ENCODE measurements at places on chromosomes 2 and 18.

DNA sequence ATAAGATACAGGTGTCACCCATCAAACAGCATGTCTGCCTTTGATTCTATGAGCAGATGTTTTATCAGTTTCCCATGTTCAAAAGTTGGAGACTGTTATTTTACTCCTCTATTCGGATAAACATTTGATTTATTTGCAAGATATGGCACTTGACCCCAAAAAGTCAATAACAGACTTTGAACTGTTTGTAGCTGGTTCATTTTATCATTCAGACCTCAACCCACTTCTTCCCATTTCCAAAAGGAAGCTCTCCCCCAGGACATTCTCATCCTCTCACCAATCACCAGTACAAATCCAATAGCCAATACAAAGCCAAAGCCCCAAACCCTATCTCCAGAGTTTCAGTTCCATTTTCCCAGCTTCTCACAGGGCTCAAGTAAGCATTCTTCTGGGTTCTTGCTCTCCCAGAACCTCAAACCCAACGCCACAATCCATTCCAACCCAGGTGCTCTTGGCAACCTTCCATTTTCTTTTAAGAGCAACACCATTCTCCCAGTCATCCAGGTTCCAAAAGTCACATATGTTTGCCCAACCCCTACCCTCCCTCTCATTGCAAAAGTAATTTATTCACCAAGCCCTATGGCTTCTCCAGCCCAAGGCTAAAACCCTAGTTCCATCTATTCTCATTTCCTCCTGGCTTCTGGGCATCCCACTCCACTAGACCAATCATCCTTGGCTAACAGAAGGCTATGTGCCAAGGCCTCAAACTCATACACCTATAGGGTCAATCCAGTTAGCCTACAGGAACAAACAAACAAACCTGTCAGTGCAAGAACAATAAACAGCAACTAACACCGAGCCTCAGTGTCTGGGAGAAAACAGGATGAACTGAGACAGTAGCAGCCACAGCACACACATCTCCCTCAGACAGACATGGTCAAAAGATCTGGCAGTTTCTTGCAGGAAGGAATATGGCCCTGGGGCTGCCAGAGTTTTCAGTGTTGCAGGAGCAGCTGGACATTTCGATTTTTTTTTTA is 9.2 kb downstream of the ACVR1 start:
- DNase-seq, result no peak

GRCh38 chr2:36892805-36893204 is 73.5 kb downstream of the STRN start:
- DNase-seq, result no peak

- no peak for DNase-seq
These were observed 157.5 kb upstream of the LMAN1 start for GRCh38 chr18:59516356-59517155.

DNA sequence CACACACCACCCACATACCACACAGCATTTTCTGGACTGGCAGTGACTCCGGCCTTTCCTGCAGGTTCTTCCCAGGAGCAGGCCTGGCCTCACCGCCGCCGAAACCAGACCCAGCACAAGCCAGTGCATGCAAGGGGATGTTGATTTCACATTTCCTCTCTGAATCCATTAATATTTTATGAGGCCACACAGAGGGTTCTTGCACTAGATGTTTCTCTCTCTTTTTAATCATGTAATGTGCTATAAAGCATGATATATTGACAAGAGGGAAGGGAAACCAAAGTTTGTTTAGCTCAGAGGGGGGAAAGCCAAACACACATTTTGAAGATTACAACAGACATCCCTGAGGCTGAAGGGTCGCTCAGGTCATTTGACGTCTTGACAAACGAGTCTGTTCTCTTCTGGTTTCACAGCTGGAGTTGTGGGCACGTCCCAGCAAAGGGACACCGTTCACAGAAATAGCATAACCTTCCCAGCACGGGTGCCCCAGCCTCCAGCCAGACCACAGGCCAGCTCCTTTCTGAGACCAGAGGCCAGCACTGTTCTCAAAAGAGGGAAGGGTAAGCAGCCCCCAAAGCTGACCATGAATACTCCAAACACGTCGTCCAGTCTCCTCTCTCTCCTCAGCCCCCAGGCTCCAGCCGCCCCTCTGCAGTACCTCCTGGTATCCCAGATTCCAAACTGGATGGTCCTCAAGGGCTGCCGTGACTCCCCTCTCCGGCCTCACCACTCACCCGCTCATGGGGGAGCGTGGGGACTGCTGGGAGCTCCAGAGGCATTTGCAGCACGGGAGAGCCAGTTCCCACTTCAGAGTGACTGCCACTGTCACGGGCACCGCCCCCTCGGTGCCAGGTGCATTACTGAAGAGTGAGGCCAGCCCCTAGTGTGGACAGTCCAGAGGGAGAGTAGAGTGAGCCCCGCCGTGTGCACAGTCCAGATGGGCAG is 340.3 kb upstream of the SALL3 start:
- DNase-seq, result no peak

DNA sequence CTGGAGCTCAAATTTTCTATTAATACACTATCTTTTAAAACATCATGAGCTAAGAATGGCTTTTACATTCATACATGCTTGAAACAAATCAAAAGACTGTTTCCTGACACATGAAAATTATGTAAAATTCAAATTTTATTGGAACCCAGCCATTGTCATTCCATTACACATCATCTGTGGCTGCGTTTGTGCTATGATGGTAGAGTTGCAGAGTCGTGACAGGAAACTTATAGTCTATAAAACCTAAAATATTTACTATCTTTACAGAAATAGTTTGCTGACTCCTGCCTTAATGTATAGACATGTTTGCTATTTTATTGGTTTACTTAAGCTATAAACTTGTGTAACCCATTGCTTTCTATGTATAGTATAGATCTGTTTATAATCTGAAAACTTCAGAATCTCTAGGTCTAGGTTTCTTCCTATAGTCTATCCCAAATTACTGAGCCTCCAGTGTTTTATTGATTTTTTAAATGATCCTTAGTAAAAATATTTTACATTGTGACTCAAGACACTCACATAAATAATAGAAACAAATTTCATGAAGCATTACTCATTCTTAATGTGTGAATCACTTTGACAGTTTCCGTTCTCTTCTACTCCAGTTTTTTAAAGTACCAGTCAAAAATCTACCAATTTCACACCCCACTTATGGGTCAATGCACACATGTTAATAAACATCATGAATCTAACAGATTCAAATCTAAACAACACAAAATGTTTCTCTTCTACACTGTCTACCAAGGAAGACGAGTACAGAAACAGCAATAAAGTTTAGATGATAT is 26.4 kb upstream of the MRPL19 start:
- no peak for DNase-seq

DNA sequence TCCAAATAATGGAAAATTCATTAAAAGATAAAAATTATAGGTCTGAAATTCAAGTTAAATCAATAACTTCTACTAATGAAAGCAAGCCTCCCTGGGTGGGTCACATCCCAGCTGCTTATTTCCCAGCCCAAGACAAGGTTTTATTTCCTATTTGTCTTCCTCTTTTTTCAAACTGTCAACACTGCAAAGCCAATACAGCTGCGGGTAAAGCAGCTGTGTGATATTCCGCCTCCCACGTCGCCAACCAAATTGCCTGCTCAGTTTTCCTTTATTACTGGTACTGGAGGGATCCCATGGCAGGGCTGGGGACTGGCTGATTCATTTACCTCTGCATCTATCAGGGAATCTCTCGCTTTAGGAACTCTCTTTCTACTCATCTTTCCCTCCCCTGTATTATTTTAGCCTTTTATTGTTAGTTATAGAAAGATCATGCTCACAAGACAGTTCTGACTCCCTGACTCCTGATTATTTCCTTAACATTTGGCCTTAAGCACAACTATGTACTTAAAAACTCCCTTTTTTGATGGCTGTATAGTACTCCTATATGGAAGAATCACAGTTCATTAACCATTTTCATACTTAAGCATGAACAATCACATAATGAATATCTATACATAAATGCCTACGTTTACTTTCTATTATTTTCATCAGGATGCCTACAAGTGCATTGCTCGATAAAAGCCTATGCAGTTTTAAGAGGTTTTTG is 253.1 kb downstream of the CDCA7 start:
- no peak for DNase-seq

DNA sequence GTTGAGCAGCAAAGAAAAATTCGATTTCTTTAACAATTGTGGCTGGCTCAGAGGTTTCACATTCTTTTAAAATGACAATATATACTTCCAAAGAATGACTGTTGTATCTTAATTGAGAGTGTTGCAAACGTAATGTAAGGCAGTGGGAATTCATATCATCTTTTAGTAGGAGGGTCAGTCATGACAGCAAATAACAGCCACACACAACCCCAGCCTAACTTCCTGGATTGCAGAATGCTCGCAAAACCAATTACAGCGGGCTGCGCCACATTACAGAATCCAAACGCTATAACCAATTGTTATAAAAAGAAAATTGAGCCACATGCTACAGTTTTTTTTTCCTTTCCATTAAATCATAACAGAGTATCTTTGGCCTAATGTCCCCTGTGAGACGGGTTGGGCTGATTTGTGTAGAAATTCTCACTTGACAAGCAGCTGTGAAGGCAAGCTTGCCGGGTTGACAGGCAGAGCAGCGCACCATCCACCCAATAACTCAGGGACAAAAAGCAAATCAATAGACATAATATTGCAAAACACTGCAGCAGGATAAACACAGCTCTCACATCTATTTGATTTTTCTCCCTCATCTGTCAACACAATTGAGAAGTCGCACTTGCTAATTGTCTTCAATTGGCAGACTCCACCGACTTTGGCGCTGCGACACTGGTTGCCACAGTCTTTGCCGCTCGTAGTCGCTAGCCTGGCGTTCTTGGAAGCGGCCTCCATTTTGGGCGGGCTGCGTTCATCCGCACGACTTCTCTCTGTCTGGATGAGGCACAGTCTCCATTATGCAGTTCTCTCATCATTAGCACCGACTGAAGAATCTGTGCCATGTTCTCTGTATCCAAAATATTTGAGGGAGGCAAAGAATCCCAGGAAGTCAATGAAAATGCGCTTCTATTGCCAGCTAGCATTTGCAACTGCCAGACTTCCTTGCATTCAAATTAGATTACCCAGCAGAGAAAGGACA is 95.0 kb upstream of the CCDC68 start:
- no peak for DNase-seq

GRCh38 chr2:25639696-25640095 is 33.7 kb downstream of the DTNB start:
- DNase-seq, result no peak
